Activated naive CD4-positive, alpha-beta T cell treated with anti-CD3 and anti-CD28 coated beads, Interleukin-2, amount 10 ng/mL, durations not matched to agents 5 hours and 36 hours (primary cell): ENCODE measurements at places on chromosomes 3 and 15. TPM values are rescaled to one million over a fixed set of nuclear protein-coding genes. Genes with fewer than 3 reads are reported as not detected.

Gene VILL
- total RNA-seq = 27.3 TPM

Gene GANC
- total RNA-seq = 29.7 TPM

Gene OXTR
- total RNA-seq = 0.46 TPM

Gene ACTC1
- not detected for total RNA-seq

Gene MME
- total RNA-seq = not detected

Gene CNOT10
- 52.5 TPM for total RNA-seq

Gene CCDC54
- not detected for total RNA-seq
